Left renal pelvis (tissue), 4 donors: ENCODE measurements at places on chromosomes 7 and 10.

DNA sequence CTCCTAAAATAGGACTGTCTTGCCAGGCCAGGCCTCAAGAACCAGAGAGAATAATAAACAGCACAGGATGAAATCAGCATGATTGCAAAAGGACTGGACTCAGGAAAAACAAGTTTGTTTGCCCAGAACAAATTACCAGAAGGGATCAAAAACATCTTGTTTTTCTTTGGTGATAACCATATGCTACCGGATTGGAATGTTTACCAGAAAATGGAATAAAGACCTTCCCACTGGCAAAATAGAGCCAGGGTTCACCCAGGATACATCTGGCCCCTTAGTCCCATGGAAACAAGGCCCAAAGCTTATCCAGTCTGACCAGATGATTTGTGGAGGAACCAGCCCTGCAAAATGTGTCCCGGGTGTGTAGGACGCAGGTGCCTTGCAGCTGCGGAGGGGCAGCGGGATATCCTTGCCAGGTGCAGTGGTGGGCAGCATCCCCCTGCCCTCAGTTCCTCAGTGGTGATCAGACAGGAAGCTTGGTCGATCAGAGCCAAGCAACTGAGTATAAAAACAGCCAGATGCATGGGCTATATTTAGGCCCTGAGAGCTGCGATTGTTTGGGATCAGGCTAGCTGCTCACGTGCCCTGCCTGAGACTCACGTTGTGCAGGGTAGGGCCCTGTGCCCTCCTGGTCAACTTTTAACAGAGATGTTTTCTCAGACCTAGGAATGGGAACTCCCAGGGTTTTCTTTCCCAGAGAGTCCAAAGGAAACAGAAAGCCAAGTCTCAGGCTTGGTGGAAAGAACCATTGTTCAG, 4.6 kb upstream of the ZNF22 start:
- no peak for DNase-seq

GRCh38 chr7:17019106-17019505, 137.3 kb upstream of the AGR3 start:
- DNase-seq = no peak

- DNase-seq = no peak
These were observed 67.8 kb downstream of the ABCC2 start for GRCh38 chr10:99850021-99850766.

DNA sequence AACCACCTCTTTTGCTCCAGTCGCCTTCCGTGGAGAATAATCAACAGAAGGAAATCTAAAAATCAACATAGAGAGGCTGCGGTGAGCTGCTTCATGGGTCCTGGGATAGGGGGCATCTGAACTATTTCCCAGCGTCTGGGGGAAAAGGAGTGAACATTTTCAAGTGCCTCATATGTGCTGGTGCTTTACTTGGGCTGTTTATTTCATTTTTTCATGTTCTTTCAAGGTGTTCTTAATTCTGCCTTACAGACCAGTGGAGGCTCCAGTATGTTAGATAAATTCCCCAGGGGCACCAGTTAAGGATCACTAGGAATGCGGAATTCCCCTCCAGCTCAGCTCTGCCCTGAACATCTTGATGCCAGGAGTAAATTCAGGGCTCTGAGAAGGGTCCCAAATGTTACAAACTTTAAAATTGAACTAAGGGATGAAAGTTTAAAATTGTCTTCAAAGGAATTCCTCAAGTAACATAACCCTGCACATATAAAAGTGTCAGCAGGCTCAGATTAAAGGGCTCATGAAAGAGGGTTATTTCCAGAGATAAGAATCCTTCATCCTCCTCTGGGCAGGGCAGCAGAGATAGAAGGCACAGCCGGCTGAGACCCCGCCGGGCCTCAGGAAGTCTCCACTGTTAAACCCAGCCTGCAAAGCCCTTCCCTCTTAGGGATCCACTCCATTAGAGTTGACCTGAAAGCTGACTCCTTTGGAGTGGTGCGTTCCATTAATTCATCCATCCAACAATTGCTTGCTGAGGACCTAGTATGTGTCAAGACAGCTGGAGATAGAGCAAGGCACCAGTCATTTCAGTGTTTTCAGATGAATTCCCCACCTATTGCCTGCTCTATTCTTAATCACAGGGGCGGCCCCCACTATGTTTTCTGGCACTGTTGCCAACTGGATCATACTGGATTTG, 345.8 kb downstream of the KCNMA1 start:
- DNase-seq = no peak

DNA sequence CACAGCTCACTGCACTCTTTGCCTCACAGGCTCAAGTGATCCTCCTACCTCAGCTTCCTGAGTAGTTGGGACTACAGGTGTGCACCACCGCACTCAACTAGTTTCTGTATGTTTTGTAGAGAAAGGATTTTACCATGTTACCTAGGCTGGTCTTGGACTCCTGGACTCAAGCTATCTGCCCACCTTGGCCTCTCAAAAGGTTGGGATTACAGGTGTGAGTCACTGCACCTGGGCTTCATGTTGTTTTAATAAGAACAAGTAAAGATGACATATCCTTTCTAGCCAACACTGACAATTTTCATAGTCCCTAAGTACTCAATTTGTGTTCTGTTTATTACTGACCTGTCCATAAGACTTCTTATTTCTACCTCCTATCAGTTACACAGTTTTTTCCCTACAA, 16.8 kb downstream of the SEMA3C start:
- DNase-seq = no peak

DNA sequence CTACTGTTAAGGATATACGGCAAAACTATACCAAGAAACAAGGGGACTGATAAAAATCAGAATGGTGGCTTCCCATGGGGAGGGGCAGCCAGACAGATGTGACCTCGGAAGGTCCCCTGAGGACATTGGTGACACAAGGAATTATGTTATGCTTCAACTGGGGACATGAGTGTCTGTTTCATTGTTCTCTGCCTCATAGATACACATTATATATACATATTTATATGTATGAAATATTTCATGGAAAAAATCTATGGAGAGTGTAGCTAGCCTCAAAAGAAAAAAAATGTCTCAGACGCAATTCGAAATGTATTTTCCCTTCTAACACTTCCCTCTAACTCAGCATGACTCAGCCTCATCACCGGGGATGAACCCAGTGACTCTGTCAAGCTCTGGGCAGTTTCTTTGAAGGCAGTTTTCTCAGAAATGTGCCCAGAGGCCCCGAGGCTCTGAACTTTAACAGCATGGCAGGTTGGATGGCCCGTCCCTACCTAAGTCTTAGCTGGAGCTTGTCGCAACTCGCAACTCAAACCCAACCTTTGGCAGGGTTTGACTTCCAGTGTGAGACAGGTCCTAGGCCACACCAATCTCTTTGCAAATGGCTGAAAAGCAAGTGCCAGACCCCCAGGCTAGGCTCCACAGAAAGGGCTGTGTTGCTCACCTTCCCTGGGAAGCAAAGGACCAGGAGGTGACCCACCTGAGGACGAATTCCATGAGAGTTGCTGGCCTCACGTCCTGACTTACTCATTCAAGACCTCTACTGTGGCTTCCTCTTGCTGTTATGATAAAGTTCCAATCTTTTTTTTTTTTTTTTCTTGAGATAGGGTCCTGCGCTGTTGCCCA, 86.9 kb downstream of the CARD11 start:
- DNase-seq = no peak

GRCh38 chr7:40455485-40455884, 320.7 kb downstream of the SUGCT start:
- no peak for DNase-seq

- DNase-seq = no peak
These were observed 220.0 kb upstream of the MEOX2 start for GRCh38 chr7:15906436-15906835.

GRCh38 chr10:52027055-52027705, 286.9 kb upstream of the DKK1 start:
- DNase-seq = no peak

DNA sequence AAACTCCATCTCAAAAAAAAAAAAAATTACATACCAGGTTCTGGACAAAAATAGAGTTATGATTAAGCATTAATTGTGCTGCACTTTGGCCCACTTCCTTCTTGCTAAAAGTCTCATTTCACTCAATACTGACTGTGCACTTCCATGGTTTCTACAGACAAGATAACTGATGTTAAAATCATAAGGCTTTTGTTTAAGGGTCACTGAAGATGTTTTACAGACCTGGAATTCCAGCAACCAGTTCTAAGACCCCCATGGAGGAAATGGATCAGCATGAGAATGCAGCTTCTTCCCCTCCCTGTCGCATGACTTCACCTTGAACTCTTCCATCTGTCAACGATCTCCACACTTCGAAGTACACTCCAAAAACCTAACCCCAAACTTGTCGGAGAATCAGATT, 1191.8 kb upstream of the AUTS2 start:
- DNase-seq = no peak
